M059J (cell line): ENCODE measurements at places on chromosomes 7 and 10.

DNA sequence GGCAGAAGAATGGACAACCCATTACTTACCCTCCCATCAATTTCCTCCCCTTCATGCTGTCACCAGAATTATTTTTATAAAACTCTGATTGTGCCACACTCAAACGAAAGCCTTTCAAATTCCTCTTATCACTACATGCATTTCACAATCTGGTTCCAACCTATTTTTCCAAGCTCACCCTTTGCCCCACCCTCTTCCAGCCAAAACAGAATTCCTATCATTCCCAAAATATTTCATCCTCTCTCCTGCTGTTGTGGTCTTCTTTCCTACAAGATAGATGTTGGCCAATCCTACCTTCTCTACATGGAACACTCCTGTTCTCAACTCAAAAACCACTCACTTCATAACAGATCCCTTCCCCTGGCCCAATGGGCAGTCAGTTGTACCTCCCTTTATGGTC is 111.5 kb downstream of the ELAPOR2 start:
- no peak for DNase-seq

DNA sequence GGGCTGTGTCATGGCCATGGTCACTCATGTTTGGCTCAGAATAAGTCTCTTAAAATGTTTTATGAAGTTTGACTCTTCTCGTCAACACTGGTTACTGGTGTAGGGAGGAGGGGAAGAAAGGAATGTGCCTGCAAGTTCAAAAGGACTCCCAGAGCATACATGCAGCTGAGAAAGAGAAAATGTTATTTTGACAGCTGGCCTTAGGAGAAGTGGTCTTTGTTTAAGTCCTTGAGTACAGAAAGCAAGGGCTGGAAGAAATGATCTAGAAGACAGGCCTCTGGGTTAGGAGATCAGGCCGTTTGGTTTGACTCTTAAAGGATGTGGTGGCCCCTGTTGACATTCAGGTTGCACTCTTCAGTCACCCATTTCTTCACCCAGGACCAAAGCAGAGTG is 245.5 kb downstream of the REEP3 start:
- DNase-seq = no peak

GRCh38 chr10:95896071-95896850 is 11.5 kb upstream of the CC2D2B start:
- no peak for DNase-seq

DNA sequence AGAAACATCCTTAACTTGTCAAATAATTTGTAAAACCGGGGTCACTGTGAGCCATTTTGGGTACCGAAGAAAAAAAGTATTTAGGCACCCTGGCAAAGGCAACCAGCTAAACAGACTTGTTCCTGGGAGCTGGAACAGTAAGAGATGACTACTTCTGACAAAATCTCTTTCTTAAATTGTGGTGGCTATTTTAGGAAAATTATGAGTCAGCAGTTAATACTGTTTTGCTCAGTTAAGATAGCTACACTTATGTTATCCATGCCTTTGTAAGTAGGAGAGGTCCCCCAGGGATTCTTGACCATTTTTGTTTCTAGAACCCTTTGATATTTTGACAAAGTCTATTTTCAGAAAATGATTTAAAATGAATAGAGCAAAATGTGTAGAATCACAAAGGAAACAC is 68.7 kb downstream of the TAX1BP1 start:
- peak; percentile 48 for DNase-seq
